ENCODE measurements at places on chromosomes 3 and 15.

- DNase-seq: no peak
Measured at GRCh38 chr3:114408736-114409670, 115.2 kb downstream of the TIGIT start.

GRCh38 chr3:30632065-30632464 lies 25.7 kb downstream of the TGFBR2 start:
- DNase-seq: peak; percentile 51

- DNase-seq: no peak
Measured at GRCh38 chr3:96069065-96069464, 745.3 kb upstream of the EPHA6 start.

- no peak for DNase-seq
Measured at GRCh38 chr3:52493232-52494017, 1.7 kb upstream of the STAB1 start.

DNA sequence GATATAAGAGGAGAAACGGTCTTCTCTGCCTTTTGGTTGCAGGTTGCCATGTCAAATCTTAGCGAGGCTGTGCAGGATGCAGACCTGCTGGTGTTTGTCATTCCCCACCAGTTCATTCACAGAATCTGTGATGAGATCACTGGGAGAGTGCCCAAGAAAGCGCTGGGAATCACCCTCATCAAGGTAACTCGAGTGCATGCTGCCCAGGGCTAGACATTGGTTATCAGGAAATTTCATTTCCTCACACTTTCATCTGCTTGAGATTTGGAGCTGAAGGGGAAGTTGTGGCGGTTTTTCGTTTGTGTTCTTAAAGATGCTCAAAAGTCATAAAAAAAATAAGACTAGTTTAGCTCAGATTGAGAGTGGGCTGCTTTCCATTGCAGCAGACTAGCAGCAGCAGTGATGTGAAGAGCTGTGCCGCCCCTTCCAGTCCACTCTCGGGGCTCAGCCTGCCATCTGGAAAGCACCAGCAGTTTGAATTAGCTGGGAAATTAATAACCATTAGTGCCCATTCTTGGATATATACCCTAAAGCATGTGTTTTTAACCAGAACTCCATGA lies 32.2 kb downstream of the GPD1L start:
- DNase-seq: no peak

- no peak for DNase-seq
Measured at GRCh38 chr15:81097116-81097889, 36.8 kb upstream of the CFAP161 start.

- no peak for DNase-seq
Measured at GRCh38 chr3:183491923-183492848, 63.3 kb downstream of the KLHL6 start.

GRCh38 chr15:100430411-100430810 lies 88.6 kb upstream of the ADAMTS17 start:
- DNase-seq: no peak

DNA sequence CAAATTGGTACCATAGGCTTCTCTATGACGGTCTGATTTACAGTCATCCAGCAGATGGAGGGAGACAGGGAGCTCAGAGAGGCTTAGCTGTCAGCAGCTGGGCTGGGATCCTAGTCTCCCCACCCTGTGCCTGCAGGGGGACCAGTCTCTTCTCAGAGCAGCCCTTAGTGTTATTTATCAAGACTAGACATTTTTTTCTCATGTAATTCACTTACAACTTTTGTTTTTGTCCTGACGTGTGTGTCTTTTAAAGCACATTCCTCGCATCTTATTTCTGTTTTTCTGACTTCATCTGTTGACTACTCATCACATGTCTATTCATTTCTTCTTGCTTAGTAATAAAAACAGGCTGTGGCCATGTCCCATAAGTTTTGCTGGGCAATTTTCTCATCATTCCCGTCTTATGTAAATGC lies 116.1 kb downstream of the KLF13 start:
- DNase-seq: peak; percentile 82

GRCh38 chr3:4674216-4674615 lies 181.1 kb downstream of the ITPR1 start:
- DNase-seq: no peak

- DNase-seq: peak; percentile 86
Measured at GRCh38 chr3:187062526-187063177, 76.6 kb downstream of the RPL39L start.

DNA sequence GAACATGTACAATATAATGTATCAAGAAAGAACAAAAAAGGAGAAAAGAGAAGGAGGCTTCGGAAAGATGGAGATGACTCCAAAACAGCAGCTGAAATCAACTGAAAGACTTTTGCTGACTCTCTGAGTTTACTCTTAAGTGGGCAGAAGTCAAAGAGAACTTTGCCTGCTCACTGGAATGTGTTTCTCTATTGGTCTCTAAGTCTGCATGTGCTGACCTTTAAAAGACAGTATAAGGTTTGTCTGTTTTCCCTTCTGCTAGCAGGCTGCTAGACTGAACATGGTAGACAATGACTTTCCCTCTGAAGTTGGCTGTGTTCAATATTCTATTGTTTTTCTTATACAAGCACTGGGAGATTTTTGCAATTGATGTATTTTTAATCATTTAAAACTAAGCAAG lies 7.2 kb upstream of the MAP4 start:
- DNase-seq: no peak

DNA sequence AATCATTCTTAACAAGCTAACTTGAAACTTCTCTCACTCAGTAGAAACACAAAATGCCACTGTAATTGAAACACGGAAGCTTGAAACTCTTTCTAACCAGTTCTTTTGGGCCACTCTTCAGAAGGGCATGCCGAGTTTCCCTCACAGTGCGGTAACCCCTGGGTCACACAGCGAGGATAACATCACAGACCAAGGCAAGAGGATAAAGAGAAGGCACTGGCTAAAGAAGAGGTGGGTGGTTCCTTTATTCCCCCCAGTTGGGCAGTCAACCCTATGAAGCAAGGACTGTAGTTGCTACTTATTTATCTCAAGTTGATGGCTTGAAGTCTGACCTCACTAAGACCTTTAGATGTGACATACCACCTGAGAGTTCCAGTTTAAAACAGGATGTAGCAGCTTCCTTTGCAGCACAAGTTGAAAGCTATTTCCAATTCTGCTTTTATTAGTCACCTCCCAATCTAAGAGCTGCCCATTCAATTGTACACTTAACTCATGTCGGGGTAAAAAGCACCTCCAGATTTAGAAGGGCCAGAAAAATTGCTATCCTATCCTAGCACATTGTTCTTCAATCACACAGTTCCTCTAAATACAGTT lies 272.4 kb downstream of the TIGIT start:
- DNase-seq: no peak
